Heart left ventricle (tissue), 16 donors: ENCODE measurements at places on chromosomes 2 and 18. TPM values are rescaled to one million over a fixed set of nuclear protein-coding genes. Genes with fewer than 3 reads are reported as not detected.

DNA sequence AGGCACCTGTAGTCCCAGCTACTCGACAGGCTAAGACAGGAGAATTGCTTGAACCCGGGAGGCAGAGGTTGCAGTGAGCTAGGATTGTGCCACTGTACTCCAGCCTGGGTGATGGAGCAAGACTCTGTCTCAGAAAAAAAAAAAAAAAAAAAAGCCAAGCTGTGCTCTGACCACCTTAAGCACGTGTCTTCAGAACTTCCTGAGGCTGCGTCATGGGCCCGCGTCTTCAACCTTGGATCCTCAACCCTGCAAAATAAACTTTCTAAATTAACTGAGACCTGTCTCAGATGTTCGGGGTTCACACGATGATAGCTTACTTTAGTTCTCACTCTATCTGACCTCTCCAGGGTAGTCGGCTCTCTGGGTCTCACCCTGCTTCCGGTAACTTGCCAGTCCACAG is 65.8 kb upstream of the CABLES1 start:
- H3K27ac ChIP-seq = no peak overlapping the region
- no peaks in the 10 kb centered on the region for H3K27me3 ChIP-seq
- no peak overlapping the region for H3K4me3 ChIP-seq

The UGT1A7 gene
- total RNA-seq = not detected

DNA sequence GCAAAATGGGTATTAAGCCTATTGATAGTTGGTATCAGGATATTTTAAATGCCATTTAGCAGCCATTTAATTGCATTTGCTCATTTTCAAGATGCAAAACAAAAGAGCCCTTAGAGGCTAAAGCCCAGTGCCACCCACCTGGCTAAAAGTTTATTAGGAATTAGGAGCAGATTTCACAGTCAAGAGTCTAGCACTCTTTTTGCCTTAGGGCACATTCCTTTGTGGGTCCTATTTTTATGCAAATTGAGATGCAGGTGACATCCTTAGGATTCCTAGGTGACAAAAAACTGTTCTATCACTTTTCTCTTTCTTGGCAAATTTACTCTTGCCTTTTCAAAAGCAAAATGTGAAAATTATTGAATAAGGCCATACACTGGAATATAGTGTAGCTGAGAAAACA is 42.0 kb downstream of the CTNNA2 start:
- no peaks in the 10 kb centered on the region for H3K4me1 ChIP-seq
- no peak for DNase-seq
- no peak overlapping the region for H3K27ac ChIP-seq
- no peaks in the 10 kb centered on the region for H3K27me3 ChIP-seq
- no peaks in the 10 kb centered on the region for H3K36me3 ChIP-seq

GRCh38 chr2:105338020-105338385 is 663 bp downstream of the C2orf49 start:
- H3K4me3 ChIP-seq = peak overlapping the region; percentile 85
- DNase-seq = no peak
- H3K4me1 ChIP-seq = peaks cover 19% of the 10 kb centered on the region
- no peaks in the 10 kb centered on the region for H3K27me3 ChIP-seq
- H3K36me3 ChIP-seq = peaks cover 10% of the 10 kb centered on the region

The FBXO15 gene
- not detected for total RNA-seq
